ENCODE measurements at places on chromosomes 16 and 17. TPM values are rescaled to one million over a fixed set of nuclear protein-coding genes. Genes with fewer than 3 reads are reported as not detected.

HOXB6 gene
- 144 TPM for total RNA-seq

NXPH3 gene
- not detected for total RNA-seq

TBC1D28 gene
- not detected for total RNA-seq

CUEDC1 gene
- total RNA-seq = 30.9 TPM

CDT1 gene
- 82.5 TPM for total RNA-seq

CFAP20 gene
- 54.1 TPM for total RNA-seq

DNA sequence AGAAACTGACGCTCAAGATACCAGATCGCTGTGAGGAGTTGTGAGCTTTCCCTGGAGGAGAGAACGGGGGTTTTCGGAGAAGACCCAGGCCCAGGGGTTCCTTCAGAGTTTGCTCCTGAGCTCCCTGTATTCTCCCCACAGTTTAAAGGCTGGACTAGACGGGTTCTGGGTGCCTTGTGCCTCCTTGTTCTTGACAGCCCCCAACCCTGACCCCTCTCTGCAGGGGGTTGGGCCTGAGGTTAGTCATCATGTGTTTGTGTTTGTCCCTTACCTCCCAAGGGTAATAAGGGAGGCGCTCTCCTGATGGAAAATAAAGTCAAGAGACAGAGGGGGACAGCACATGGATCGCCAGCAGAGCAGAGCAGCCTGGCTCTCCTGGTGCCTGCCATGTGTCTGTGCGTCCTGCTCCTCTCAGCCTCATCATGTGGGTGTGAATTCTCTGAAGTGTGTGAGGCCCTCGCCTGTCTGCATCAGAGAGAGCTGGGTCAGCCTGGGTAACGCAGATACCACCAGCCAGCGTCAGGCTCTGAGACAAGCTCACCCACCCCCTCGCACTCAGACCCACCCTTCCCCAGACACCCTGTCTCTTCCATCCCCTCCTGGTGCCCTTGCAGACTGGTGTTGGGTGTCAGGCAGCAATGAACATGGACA is 8.7 kb downstream of the HEXIM2 start:
- no peak for DNase-seq

DNA sequence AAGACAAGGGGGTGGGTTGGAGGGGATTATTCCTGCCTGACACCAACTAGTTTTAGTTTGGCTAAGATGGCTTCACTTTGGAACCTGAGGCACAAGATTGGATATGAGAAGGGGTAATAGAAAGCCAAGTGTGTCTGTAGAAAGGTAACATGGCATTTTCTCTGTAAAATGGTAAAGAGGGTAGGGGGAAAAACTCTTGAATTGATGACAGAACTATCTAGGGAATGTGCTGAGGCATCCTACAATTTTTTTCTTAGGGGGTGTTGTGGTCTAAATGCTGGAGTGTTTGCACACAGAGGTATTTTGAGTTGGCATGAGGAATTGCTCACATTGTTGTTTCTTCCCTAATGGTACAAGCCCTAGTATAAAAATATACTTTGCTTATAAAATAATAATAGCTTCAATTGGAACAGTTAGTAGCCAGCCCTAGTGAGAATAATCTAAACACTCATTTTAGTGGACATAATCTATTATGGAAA is 25.8 kb downstream of the YPEL2 start:
- no peak for DNase-seq

GRCh38 chr17:28327709-28328108 is 7.6 kb downstream of the IFT20 start:
- no peak for DNase-seq

DNA sequence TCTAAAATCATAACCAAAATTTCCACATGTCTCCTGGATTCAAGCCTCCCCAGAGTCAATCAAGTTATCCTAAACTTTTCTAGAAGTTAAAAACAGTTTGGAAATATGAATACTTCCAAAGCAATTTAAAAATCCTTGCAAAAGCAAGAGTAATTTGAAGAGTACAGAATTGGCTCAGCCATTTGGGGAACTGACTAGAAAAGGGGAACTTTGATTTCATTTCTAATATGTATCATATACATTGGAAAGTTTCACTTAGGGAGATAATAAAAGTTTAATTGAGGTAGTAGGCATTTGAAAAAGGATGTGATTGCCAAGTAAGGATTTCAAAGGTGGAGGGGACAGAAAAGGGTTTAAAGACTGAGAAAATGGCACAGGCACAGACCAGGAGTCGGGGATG is 9.0 kb upstream of the SLFN12L start:
- DNase-seq = no peak

DNA sequence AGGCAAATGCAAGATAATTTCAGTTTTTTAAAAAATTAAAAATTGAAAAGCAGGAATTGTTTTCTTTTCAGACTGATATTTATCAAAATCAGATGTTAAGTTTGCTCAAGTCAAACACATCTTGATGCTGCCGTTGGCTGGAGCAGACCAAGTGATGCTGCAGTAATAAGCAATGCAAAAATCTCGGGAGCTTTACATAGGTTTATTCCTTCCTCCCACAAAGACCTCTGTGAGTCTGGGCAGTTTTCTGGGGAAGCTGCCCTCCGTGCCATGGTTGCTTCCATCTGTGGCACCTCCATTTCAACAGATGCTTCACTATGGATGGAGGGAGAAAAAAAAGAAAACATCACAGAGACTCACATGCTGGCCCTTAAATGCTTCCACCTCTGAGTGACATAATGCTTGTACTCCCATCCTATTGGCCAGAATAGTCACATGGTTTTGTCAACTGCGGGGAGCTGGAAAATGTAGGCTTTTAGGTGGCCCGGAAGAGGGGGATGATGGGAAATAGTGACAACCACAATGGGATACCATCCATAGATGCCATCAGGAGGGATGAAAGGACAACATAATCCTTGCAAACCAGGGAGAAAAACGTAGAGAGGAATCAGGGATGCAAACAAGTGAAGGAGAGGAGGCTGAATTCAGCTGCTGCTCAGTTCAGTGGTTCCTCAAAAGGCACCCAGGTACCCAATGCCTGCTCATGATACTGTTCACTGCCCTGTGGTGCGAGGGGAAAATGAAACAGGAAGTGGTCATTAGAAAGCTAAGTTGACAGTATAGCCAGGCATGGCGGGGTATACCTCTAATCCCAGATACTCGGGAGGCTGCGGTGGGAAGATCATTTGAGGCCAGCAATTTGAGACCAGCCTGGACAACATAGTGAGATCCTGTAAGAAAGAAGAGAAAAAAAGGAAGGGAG is 13.5 kb upstream of the ERCC4 start:
- no peak for DNase-seq

DNA sequence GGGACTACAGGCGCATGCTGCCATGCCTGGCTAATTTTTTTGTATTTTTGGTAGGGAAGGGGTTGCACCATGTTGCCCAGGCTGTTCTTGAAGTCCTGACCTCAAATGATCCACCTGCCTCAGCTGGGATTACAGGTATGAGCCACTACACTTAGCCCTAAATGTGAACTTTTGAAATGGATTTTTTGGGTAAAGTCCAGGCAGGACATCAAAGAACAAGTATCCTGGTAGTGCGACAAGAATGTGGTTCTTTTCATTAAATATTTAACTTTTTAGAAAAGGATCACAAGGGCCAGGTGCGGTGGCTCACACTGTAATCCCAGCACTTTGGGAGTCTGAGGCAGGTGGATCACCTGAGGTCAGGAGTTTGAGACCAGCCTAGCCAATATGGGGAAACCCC is 15.3 kb upstream of the NBR1 start:
- no peak for DNase-seq

- peak; percentile 66 for DNase-seq
Observed at GRCh38 chr16:87855852-87856715, 13.2 kb downstream of the SLC7A5 start.

GRCh38 chr17:32111141-32111771 is 31.0 kb upstream of the RHOT1 start:
- DNase-seq = peak; percentile 40

- DNase-seq = no peak
Observed at GRCh38 chr16:10940501-10941079, 1.7 kb downstream of the DEXI start.

DNA sequence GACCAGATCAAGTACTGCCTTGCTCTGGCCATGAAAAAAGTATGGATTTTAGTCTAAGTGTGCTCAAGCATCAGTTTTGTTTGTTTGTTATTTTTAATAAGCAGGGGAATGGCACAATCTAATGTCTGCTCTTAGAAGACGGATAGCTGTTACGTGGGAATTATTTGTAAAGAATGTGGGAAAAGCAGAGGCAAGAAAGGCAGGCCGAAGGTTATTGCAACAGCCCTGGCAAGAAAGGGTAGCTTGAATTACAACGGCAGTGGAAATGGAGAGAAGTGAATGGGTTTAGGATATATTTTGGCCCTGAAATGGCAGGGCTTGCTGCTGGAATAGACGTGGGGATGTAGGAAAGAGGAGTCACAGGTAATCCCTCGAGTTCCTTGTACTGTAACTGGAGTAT is 987 bp upstream of the HASPIN start:
- no peak for DNase-seq

DNA sequence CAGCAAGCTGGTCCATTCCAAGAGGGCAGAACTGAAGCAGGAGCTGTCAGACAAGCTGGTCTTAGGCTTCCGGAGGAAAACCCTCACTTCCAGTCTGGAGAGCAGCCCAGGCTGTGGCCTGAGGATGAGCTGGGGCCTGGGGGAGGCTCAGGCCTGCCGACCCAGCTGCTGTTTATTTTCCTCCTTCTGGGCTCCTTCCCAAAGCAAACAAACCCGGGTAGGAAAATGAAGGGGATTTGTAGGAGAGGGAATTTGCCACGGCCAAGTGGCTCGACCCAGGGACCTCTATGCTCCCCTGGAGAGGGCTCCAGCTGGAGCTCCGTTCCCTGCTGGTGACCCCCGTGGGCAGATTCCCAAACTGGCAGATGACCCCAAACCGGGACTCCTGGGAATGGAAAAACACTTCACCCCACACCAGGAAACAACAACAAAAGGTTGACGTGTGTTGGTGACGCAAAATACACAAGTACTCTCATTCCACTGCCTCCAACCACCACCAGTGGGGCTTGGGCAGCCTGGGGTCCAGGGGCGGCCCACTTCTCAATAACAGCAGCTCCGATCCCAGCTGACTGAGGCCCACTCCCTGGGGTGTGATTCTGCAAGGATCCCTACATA is 8.8 kb downstream of the JUP start:
- peak; percentile 50 for DNase-seq

DNA sequence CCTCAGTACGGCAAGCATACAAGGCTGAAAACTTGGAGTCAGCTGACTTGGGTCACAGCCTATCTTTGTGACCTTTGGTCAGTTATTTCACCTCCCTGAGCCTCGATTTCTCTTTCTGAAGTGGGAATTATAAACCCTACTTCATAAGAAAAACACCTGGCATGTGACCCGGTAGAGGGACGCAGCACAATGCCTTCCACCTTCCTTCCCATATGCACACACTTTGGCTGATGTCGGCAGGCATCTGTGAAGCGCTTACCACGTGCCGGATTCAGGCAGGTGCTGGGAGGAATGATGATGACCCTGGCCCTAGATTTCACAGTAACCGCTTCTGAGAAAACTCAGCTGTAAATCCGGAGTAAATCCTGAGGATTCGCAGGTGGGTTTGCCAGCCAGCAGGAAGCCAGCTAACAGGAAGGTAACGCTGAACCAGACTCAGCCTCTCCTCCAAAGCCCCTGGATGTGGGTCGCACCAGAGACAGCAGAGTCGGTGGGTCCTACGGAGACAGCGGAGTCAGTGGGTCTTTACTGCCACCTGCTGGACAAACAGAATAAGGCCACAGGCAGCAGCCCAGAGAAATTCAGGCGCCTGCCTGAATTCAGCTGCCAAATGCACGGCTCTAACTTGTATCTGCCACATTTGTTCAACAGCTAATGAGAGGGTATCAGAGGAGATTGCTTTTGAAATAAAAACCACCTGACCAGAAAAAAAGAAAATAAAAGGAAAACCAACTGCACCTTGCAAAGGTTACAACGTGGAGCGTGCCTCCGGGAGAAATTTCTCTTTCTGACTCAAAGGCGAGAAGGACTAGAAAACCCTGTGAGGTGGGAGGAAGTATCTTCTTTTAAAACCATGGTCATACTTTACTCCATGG is 16.6 kb downstream of the COPRS start:
- DNase-seq = peak; percentile 72

DNA sequence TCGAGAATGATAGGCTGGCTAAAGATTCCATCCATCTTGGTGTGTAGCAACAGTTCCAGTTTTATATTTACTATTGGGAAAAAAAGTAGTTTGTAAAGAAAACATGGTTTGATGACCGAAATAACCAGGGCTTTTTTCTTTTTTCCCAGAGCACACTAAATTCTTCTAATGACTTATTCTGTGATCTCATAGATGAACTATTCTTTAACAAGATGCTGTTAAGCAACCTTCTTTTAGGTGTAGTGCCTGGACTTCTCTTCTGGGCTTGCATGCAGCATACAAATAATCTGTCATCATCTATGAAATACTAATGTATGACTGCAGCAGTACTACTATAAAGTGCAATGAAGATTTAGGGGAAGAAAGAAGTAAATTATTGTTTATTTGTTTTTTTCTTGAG is 11.0 kb upstream of the CAPNS2 start:
- no peak for DNase-seq

- DNase-seq = peak; percentile 14
Observed at GRCh38 chr16:48862087-48862532, 252.1 kb upstream of the N4BP1 start.

GRCh38 chr17:18185832-18186626 is 2.4 kb downstream of the ALKBH5 start:
- DNase-seq = no peak

- no peak for DNase-seq
Observed at GRCh38 chr17:77863814-77864161, 94.7 kb upstream of the TNRC6C start.
